ENCODE measurements at places on chromosomes 5 and 9.

- DNase-seq, result peak; percentile 75
Observed at GRCh38 chr9:91837981-91838731, 111.9 kb downstream of the ROR2 start.

DNA sequence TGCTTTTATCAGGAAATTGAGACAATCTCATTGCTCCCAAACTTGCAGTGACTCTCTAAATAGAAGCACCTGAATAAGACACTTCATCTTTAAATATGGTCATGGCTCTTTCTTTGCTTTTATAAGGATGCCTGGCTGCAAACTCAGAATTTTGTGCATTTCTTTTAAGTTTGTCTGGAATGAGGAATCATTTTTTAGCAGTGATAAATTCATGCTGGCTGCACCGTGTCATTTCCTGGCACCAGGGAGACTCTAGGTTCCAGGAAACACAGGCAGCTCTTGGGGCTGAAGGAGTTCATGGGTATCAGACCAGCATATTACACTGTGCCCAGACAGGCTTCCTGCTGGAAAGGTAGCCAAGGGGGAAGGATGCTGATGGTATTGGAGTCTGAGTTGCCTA is 109.9 kb downstream of the NUDT12 start:
- no peak for DNase-seq

DNA sequence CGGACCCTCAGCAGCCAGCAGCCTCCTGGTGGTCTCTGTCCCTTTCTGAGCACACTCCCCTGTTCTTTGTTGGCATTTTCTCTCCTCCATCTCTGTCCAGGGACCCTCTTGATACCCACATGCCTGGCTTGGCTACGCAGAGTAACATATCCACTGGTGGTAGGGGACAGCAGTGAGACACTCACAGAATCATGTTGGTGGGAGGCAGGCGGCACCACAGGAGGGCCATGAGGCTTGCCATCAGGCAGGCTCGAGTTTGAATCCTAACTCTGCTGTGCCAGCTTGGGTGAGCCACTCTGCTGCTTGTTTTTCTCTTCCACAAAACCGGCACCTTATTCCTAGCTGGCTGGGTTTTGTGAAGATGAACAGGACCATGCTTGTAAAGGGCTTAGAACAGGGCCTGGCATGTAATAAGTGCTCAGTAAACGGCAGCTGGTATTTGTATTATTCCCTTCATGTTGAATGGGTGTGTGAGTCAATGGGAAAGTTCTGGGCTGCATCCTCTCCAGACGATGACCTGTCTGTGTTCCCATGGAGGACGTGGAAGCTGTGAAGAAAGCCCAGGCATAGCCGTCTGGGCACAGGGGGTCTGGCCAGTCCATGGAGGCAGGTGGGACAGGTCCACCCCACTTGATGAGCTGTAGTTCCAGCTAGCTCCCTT is 2.3 kb downstream of the COL27A1 start:
- no peak for DNase-seq

DNA sequence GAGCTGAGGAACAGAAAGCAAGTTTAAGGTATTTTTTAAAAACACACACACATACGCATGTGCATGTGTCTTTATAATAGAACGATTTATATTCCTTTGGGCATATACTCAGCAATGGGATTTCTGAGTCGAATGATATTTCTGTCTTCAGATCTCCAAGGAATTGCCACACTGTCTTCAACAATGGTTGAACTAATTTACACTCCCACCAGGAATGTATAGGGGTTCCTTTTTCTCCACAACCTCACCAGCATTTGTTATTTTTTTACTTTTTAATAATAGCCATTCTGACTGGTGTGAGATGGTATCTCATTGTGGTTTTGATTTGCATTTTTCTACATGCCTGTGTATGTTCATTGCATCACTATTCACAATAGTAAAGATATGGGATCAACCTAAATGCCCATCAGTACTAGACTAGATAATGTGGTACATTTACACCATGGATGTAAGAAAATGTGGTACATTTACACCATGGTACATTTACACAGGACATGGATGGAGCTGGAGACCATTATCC is 60.3 kb upstream of the MAP3K1 start:
- DNase-seq, result no peak

- DNase-seq, result no peak
Observed at GRCh38 chr9:8571643-8572042, 772.1 kb upstream of the DMAC1 start.

- no peak for DNase-seq
Observed at GRCh38 chr5:1930880-1931603, 48.3 kb upstream of the IRX4 start.

DNA sequence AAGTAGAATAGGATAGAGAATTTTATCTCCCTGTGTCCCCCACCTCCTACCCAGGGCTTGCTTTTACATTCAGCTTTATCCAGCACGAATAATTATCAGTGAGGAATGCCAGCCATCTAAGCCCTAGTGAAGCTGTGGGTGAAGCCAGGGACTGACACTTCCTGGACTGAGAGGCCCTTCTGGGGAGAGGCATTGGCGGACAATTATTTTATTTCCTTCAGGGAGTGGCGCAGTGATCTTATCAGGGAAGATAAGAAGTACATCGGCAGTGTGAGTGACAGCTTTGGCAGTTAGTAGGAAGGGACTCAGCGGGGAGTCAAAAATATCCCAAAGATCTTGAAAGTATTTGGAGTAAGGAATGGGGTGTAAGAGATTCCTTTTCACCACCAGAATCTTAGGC is 34.9 kb upstream of the RPS23 start:
- DNase-seq, result peak; percentile 50

- no peak for DNase-seq
Observed at GRCh38 chr5:50958852-50959457, 292.5 kb downstream of the PARP8 start.

DNA sequence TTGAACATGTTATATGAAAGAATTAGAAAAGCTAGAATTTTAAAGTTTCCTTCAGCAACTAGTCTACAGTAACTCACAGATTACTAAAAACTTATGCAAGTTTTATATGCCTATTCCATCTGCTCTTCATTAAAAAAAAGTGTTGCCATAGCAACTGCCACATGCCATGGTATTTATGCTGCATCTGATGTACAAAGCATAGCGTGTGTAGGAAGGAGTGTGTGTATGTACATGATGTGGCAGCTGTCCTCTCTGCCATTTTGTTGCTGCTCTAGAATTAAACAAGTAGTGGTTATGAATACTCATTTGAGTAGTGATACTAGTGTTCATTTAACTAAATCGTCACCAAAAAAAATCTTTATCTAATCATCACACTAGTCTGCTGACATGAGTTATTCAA is 593.5 kb downstream of the CETN3 start:
- no peak for DNase-seq

DNA sequence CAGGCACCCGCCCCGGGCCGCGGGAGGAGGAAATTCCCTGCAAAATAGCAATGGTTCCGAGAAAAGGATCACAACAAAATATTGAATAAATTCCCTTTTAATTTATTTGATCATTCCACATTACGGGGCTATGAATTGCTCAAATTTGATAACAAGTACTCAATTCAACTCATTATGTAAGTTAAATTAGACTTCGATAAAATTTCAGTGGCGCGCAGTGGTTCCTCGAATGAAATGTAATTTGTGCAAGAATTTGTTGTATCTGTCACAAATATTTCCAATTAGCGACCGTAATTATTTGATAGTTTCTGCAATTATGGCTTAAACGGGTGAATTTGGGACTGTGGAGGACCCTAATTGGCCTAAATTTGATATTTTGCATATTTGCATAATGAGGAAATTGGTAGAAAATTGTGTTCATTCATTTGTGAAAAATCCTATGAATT is 76.0 kb upstream of the TBCA start:
- no peak for DNase-seq

DNA sequence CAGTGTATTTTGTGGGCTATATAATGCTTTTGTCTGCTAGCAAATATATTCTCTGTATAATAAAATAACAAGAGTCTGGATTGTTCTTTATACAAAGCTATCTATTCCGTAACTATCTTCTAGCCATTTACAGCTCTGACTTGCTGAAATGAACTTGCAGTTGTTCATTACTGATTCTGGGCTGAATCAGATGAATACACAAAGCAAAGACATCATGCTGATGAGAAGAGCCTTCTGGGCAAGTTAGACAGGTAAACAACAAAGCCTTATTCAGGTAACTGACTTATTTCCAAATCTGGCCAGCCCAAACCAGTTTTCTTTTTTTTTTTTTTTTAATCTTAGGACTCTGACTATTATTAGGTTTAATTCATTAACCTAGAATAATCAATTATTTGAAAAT is 255.5 kb downstream of the KIAA0825 start:
- DNase-seq, result no peak

DNA sequence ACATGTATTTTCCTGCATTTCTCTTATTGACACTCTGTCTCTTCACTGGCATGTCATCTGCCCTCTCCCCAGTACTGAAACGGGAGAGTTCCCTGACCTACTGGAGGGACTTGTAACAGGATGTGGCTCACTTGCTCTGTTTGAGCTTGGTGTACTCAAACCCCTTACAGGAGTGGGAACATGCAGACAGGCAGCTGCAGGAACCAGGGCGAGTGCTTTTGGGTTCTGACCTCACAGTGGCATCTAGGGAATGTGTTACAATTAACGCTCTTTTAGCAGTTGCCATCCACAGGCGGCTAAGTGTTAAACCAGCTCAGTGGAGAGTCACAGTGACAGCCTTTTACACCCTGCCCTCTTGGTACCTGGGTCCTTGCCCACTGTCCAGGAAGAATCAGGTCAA is 300.3 kb upstream of the GRAMD2B start:
- DNase-seq, result no peak

GRCh38 chr9:108530141-108530540 is 325.6 kb downstream of the ACTL7B start:
- no peak for DNase-seq

DNA sequence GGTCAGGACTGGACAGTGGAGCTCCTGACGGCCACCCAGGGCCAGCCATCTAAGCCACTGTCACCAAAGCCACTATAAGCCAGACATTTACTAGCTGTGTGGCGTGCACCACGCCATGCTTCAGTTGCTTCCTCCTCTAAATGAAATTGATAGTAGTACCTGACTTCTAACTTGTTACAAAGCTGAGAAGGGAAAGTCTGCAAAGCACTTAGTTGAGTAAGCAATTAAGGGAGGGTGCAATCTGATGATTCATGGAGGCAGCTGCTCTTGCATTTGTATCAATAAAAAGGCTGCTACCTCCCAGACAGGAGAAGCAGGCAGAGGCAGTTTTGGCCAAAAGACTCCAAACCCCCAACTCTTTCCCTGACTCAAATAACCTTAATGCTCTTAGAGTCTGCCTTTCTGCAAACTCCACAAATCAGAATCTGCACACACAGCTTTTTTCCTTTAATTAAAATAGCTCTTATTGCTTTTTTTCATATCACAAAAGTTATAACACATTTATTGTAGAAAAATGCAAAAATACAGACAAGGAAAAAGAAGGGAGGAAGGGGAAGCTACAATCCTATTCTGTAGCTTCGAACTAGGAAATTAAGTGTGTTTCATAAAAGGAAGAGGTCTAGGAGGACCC is 19.3 kb upstream of the RAPGEF1 start:
- DNase-seq, result no peak

DNA sequence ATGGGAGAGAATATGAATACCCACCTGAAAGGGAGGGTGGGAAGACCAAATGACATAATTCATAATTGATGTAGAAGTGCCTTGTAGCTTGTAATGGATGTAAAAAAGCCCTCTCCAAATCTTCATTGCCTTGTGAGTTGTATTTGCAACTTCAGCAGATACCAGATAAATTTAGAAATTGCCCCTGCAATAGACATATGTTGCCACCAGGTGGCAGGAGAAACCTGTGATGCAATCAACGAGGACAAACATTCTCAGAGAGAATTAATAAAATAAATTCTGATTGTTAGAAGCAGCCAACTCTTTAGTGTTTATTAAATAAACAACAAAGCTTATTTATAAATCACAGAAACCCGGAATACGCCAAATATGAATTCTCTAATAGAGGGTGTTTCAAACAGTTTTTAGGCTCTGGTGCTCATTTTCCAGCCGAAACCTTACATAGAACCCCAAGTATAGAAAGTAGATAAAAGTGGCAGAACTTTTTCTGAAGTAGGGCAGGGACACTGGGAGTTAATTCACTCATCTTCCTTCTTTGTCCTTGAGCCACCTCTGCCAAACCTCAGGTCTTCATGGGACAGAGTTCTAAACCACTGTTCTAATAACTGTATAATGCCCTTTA is 147.8 kb downstream of the TMEM38B start:
- DNase-seq, result peak; percentile 13

DNA sequence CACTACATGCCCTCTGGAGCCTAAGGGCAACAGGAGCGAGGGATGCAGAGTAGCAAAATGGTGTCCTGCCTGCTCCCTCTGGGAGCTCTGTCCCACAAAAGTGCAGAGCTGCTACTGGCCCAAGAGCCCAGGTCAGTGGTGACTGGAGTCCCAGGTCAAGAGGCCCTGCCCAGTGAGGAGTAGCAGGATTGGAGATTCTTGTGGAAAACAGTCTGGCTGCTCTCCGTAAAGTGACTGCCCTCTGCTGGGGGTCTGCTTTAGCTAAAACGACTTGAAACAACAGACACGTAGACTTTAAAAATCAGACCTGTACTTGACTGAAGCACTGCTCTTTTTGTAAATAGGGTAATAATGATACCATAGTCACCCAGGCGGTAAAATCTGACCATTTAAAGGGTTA is 917.0 kb downstream of the MAT2B start:
- DNase-seq, result no peak

DNA sequence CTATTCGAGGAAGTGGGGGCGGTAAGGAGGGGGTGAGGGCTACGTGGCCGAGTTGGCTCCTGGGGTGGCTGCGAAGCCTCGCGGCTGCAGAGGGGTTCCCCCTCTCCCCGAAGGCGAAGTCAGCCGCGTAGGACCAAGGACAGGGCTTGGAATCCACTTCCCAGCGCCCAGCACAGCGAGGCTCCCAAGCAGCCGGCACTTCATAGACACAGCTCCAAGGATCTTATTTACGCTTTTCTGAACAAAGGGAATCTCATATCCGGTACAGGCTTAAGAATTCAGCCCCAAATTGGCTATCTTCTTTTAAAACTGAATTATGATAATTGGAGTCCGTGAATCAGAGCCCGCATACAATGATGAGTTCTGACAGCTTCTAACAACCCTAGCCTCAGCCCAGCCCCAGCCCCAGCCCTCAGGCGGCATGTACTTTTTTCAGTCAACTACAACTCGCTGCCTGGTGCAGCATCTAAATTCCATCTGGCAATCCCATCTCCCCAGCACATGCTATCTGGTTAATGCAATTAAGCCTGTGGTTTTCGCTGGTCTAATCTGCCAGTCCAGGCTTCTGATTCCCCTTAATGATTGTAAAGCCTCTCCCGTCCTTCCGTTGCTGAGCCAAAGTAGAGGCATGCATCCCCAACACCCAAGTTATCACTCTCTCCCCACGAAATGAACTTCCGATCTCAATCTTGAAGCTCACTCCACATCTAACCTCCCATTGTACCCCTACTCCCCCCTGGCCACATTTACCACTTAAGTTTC is 1.0 kb downstream of the ELAVL2 start:
- DNase-seq, result peak; percentile 20

DNA sequence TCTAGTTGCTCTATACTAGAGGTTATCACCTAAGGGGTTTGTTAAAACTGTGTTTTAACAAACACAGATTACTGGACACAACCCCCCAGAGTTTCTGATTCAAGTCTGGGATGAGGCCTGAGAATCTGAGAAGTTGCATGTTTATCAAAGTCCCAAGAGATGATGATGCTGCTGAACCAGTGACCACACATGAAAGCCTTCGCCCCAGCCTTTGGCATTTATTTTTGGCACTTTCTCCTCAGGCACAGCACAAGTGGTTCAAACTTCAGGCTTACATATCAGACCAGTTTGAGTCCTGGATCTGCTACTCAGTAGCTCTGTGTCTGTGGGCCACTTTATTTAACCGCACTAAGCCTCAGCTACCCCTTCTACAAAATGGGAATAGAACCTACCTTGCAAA is 407.2 kb upstream of the PIK3R1 start:
- no peak for DNase-seq
